Right lobe of liver (tissue), 6 donors: ENCODE measurements at places on chromosomes 1 and 21.

DNA sequence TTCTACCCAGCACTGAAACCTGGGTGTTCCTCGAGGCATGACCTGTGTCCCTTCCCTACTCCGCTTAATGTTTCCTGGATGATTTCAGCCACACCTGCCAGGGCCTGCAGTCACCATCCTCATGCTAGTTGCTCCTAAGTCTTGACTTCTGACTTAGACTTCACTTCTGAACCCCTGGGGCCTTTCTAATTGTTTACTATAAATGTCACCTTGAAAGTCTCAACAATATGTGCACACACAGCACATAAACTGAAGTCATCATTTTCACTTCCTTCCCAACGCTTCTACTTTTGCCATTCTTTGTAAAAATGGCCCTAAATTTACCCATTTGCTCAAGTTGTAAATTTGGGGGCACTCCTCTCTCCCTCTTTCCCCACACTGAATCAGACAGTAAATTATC is 141.1 kb downstream of the DYRK1A start:
- DNase-seq: no peak
- H3K36me3 ChIP-seq: peaks cover 18% of the 10 kb centered on the region
- no peaks in the 10 kb centered on the region for H3K27me3 ChIP-seq
- no peak overlapping the region for H3K27ac ChIP-seq
- no peak overlapping the region for H3K4me3 ChIP-seq

- H3K27ac ChIP-seq: no peak overlapping the region
- H3K4me1 ChIP-seq: no peaks in the 10 kb centered on the region
- no peaks in the 10 kb centered on the region for H3K27me3 ChIP-seq
- no peaks in the 10 kb centered on the region for H3K36me3 ChIP-seq
- no peak overlapping the region for H3K4me3 ChIP-seq
Measured at GRCh38 chr1:2785631-2786328, 15.7 kb downstream of the TTC34 start.

GRCh38 chr1:232868793-232869491 is 63.7 kb downstream of the MAP10 start:
- H3K27me3 ChIP-seq: no peaks in the 10 kb centered on the region
- DNase-seq: peak; percentile 71
- H3K4me1 ChIP-seq: peaks cover 12% of the 10 kb centered on the region
- no peak overlapping the region for H3K27ac ChIP-seq
- H3K4me3 ChIP-seq: no peak overlapping the region

DNA sequence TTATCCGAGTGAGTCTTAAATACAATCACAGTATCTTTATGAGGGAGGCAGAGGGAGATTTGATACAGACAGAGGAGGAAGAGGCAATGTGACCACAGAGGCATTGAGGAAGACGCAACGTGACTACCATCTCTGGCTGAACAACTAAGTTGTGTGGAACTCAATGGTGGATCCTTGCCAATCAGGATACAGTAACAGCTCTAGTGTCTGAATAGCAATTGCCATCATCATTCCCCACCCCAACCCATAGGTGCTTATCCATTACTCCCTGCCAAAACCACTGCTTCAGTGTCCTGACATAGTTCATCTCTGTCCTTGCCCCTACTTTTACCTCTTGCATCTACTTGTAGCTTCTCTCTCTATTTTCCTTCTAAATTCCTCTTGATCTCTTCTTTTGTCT is 20.5 kb upstream of the RHBDL2 start:
- H3K4me1 ChIP-seq: no peaks in the 10 kb centered on the region
- no peak overlapping the region for H3K4me3 ChIP-seq
- H3K36me3 ChIP-seq: no peaks in the 10 kb centered on the region
- no peak overlapping the region for H3K27ac ChIP-seq
- H3K27me3 ChIP-seq: no peaks in the 10 kb centered on the region

DNA sequence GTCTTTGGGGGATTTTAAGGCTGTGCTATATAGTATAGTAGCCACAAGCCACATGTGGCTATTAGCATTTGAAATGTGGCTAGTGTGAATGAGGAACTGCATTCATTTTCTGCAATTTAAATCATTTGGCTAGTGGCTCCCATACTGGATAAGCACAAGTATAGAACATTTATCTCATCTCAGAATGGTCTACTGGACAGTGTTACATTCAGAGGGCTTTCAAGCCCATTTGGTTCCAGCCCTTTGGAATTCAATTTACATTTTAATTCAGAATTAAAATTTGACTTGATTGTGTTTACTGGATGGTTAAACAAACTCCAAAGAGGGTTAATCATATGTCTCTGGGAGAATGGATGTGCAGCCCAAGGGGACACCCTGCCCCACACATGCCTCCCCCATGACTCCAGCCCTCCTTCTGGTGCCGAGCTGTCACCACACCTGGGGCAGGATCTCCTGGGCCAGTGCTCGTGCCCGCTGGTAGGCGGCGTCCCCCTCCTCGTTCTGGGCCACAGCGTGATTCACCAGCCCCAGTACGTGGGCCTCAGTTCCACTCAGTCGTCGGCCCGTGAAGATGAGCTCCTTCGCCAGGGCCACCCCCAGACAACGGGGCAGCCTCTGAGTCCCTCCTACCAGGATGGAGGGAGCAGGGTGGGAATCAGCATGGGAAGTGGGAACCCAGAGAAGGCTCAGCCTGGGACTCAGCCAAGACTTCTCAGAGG is 17.2 kb downstream of the ECHDC2 start:
- no peak for DNase-seq
- H3K4me1 ChIP-seq: peaks cover 84% of the 10 kb centered on the region
- H3K4me3 ChIP-seq: no peak overlapping the region
- peaks cover 22% of the 10 kb centered on the region for H3K36me3 ChIP-seq
- no peaks in the 10 kb centered on the region for H3K27me3 ChIP-seq
